T follicular helper cell (primary cell): ENCODE measurements at places on chromosomes 5 and 9.

GRCh38 chr5:175840050-175840841 lies 31.1 kb upstream of the CPLX2 start:
- DNase-seq, result no peak

DNA sequence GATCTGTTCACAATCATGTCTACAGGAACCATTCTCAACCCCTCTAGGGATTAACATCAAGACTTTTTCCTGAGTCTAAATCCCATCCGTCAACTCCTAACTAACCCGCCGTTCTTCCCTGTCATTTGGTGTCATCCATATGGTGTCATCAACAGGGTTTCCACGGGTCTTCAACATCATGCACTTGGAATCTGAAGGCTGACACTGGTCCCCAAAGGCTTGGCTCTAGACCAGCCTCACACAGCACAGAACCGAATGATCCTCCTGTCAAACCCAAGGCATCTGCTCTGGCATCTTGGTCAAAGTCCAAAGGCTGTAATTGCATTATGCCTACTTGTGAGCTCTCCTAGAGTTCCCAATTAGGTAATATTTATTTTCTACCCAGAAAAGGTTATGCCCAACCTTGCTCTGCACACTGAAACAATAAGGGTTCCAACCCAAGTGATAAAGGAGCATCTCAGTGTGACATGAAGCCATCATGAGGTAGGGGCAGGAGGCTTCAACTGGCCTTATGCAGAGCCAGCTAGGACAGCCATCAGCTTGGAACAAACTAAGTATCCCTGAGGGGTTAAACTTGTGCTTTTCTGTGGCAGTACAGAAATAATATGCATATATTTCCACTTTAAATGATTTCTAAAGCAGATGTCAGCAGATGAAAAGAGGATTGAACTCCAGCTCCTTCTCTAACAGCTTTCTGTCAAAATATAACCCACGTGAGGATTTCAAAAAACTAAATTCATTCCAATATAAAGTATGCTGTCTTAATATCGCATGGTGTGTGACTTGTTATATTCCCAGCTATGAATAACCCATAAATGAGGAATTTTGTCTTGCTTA lies 13.9 kb downstream of the ENC1 start:
- DNase-seq, result no peak

DNA sequence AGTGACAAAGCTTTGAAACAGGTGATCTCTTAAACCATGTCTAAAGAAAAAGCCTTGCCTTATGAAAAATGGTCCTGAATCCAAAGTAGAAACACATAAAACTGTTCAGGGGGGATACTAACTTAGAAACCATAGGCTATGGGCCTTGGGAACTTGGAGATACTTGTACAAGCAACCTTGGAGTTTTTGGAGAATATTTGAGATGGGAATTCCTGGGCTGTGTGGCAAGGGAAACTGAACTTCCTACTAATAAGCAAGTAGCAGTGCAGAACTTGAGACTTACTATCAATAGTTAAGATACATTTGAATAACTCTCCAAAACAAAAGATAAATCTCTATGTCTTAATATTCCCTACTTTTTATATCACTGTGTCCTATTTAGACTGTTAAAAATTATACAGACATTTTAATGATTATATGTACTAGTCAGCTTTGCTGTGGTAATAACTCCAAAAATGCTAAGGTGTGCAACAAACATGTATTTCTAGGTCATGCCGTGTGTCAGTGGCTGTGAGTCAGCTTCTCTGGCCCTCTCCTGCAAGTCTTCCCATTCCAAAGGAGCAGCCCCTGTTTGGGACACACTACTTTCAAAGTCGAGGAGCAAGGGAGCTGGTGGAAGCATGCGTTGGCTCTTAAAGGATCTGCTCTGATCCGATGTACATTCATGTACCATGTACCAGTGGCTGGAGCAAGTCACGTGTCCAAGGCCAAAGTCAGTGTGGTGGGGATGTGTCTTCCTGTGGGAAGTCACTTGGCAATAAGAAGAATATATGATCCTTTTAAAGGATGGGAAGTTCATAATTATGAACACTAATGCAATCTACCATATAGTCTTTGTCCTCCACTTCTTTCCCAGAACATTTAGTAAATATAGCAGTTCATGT lies 39.6 kb downstream of the SNX30 start:
- no peak for DNase-seq

DNA sequence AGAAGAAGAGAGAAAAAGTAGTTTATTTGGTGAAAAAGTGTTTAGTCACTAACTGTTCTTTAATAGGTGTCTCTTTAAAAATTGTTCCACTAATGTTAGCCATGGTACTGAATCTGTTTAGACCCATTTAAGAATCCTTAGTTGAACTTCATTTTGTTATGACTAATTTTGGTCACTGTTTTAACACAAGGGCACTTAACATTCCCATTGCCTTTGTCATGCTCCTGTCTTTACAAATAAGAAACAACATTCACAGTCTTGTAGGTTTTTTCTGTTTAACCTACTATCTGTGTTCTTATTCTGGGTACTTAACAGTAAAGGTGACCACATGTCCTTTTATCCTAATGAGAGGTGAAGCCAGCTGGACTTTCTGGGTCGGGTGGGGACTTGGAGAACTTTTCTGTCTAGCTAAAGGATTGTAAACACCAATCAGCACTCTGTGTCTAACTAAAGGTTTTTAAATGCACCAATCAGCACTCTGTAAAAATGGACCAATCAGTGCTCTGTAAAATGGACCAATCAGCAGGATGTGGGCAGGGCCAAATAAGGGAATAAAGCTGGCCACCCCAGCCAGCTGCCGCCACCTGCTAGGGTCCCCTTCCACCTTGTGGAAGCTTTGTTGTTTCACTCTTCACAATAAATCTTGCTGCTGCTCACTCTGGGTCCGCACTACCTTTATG lies 116.7 kb downstream of the WDR70 start:
- DNase-seq, result no peak

GRCh38 chr9:107928701-107929371 lies 439.3 kb upstream of the KLF4 start:
- no peak for DNase-seq

- DNase-seq, result no peak
Observed at GRCh38 chr9:116697887-116698286, 10.8 kb downstream of the TRIM32 start.

DNA sequence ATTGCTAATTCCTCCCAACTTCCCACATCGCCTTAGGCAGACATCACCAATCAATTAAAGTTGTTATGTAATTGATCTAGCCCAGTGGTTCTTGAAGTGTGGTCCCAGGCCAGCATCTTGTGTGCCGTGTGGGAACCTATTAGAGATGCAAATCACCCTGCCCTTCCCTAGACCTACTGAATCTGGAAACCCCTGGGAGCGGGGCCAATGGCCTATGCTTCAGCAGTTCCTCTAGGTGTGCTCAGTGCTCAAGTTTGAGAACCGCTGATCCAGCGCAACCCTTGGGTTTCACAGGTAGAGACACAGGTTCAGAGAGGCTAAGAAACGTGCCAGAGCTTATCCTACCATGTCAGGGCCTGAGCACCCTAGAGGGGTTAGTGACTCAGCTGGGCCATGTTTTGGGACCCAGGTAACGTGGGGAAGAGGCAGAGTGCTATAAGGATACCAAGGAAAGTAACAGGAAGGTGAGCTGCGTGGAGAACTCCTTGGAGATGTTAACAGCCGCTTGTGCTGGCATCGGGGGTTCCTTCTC lies 4.4 kb downstream of the SLC34A1 start:
- no peak for DNase-seq

- no peak for DNase-seq
Observed at GRCh38 chr5:140221697-140222223, 46.8 kb downstream of the CYSTM1 start.

DNA sequence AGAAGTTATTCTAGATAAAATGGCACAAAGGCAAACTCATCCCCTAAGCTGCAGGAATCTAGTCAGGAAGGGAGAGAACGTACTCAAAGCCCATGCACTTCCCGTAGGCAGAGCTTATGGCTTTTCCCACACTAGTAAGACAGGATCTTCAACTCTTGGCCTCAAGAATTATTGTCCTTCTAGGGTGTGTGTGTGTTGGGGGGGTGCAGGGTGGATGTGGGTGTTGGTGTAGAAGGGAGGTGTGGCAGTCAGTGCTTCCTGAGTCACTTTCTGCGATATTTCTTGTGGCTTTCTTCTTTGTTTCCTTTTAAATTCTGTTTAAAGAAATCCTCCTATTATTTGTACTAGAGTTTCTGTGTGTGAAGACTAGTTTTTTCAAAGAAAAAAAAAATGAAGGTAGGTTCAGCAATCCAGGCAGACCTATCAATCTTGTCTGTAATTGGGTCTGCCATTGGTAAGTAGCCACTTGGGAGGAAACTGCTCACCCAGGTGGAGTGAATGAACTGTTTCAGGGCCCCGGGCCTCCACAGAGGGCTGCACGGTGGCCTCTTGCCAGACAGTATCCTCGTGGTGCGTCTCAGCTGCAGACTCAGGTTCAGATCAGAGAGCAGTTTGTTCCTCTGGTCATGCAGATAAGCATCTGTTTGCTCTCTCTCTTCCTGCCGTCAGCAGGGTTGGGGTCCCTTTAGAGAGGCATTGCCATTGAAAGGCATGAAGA lies 131.9 kb downstream of the NPR3 start:
- DNase-seq, result no peak

GRCh38 chr5:39503155-39503554 lies 78.4 kb upstream of the DAB2 start:
- no peak for DNase-seq

- DNase-seq, result no peak
Observed at GRCh38 chr5:163635631-163636030, 130.2 kb downstream of the MAT2B start.

DNA sequence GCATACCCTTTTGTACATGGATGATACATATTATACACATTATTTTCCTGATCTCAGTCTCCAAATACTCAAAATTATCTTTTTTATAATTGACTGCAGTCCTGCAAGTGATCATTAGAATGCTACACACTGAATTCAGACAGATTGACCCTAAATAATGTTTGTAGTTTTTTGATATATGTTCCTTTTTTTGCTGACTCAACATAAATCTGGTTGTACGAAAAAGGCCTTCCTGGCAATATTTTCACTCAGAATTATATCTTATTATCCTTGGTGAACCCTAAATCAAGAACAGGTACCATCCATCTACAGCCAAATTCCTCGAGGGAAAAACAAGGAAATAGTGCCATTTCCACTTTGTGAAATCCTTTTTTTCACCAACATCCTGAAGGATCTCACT lies 105.6 kb upstream of the RASGRF2 start:
- DNase-seq, result no peak

- no peak for DNase-seq
Observed at GRCh38 chr5:120507197-120507596, 43.1 kb downstream of the PRR16 start.

- DNase-seq, result no peak
Observed at GRCh38 chr5:148834689-148835088, 8.3 kb downstream of the ADRB2 start.

GRCh38 chr5:177377851-177378776 lies 6.1 kb upstream of the SLC34A1 start:
- no peak for DNase-seq

DNA sequence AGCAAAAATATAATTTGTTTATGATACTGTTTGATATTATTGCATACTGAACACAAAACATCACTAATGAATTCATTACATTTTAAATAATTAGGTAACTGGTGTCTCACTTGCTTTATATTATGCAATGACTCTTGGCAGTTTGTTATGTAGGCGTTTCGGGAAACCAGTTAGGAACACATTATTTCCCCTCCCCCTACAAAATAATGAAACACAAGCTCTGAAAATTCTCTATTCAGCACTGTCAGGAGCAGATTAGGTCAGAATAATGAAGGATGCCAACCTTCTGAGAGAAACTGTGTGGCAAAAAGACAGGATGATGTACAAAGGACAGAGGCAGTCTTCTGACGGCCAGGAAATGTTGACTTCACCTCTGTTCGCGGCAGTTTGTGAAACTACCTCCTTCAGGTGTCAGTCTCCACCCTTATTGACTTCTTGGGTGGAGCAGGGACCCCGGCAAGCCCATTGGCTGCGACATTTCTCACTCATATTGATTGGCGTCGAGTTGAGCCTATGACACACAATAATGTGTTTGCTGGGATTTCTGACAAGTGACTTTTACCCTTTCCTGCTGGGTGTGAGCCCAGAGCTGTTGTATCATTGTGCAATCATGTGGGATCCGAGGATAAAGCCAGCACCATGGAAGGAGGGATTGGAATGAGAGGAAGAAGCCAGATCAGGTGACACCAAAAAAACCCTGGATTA lies 33.9 kb downstream of the SH3PXD2B start:
- DNase-seq, result no peak

DNA sequence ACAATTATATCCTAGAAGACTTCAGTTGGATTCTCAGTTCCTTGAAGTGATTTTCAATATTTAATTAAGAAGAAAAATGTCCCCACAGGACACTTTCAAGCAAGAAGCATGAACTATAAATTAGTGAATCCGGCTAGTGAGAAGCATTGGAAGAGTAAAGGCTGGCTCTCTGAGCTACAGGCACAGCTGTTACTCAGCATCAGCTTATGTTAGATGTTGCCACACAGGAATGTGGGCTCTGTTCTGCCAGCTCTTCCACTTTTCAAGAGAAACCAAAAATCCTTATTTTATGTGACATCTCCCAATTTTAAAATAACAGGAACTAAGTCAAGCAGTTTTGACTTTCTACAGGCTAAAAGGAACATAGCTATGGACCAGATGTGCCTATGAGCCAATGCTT lies 14.9 kb downstream of the ZNF474 start:
- DNase-seq, result no peak

- no peak for DNase-seq
Observed at GRCh38 chr9:118992813-118993794, 376.1 kb downstream of the BRINP1 start.

DNA sequence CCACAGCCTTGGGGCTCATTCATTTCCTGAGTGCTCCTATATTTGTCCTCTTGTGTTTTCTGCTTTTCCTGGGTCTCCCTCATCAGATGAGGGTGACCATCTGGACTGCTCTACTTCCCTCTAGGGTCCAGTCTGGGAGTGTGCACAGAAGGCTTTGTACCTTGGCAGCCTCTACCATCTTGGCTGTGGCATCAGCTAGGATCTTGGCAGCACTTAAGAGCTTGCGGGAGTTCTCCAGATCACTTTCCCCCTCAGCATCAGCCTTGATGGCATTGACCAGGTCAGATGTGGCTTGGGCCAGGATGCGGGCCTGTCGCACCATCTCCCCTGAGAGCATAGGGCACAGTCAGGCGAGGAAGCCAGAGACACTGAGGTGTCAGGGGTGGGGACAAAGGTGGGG lies 15.8 kb downstream of the TLN1 start:
- DNase-seq, result no peak

DNA sequence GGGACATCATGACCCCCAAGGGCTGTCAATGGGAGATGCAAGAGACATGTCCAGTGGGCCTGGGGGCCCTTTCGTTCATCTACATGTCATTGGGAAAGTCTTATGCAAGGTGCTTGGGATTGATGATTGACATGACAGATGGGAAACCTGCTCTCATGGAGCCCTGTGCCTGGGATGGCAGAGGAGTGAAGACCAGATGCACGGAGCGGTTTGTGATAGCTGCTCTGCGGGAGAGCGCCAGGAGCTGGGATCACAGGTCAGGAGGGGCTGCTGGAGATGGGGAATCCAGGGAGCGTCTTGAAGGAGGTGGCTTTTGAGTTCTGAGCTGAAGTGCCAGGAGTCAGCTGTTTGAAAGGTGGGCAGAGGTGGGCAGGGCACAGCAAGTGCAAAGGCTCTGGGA lies 104.3 kb downstream of the FGF18 start:
- no peak for DNase-seq
